NCI-H1092 treated with DMSO at 0.1 percent for 48 hours (cell line): ENCODE measurements at places on chromosomes 4 and X.

DNA sequence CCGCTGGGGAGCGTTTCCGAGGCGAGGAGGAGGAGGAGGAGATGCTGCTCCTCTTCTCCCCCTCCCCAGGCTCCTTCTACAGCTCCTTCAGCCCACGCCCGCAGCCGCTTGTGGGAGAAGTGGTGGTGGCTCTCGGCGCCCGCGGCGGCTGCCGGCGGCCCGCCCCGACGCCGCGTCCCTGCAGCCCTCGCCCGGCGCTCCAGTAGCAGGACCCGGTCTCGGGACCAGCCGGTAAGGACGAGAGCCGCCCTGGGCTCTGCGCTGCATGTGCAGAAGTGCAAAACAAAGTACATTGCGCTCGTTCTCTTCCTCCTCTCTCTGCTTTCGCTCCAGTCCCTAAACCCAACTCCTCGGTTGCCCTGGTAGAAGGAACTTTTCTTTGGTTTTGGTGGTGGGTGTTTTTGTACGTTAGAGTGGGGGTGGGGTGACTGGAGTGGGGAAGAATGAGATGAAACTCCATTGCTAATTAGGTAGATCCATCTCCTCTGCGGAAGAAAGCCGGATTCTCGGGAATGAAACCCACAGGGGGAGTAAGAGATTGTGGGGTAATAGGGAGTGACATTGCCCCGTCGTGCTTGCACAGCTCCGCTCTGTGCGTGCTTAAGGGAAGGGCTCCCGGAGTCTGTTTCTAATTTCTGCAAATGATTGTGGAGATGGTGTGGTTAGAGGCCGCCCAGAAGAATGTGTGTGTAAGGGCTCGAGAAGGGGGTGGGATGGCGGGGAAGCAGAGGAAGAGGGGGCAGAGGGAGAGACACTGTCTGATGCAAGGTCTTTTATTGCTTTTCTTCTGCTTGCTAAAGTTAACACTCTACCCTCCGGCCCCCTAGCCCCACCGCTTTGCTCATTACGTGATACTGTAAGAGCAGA, 677 bp downstream of the PTPN13 start:
- no peak for DNase-seq

DNA sequence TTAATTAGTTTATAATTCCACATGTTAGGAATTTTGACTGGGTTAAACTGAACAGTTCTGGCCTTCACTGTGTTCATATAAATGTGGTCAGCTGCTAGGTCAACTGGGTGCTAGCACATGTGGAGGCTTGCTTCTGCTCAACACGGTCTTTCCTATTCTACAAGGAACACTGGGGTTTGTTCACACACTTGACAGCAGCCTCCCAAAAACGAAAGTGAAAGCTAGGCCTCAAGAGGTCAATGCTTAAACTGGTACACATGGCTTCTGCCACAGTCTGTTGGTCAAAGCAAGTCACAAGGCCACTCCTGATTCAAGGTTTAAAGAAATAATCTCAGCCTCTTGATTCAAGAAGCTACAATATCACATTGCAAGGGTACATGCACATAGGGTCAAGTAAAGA, 126.5 kb downstream of the QDPR start:
- no peak for DNase-seq

DNA sequence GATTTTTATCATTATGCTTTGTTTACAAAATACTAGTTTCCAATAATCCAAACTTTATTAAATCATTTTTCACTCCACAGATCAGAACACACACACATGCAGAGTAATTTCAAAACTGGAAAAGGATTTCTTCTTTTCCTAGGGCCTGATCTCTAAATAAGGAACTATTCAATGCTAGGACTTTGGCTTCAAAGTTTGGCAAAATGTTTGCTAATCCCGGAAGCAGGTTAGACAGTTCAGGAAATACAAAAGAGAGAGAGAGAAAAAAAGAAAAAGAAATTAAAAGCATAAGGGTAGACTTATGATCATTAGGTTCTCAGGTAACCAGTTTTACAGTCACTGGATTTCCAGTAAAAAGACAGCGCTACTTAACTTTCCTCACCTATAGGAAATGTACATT, 211.0 kb downstream of the DCLK2 start:
- no peak for DNase-seq

GRCh38 chr4:156705311-156705710, 266.3 kb downstream of the PDGFC start:
- no peak for DNase-seq

DNA sequence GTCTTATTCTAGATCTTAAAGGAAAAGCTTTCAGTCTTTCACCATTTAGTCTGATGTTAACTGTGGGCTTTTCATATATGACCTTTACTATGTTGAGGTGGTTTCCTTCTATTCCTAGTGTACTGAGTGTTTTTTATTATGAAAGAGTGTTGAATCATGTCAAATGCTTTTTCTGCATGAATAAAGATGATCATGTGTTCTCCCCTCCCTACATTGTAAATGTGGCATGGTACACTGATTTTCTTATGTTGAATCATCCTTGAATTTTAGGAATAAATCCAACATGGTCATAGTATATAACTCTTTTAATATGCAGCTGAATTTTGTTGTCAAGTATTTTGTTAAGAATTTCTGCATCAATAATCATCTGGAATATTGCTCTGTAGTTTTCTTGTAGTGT, 4.3 kb downstream of the CLGN start:
- no peak for DNase-seq

GRCh38 chrX:155662282-155662681, 49.5 kb upstream of the TMLHE start:
- DNase-seq, result peak; percentile 3

DNA sequence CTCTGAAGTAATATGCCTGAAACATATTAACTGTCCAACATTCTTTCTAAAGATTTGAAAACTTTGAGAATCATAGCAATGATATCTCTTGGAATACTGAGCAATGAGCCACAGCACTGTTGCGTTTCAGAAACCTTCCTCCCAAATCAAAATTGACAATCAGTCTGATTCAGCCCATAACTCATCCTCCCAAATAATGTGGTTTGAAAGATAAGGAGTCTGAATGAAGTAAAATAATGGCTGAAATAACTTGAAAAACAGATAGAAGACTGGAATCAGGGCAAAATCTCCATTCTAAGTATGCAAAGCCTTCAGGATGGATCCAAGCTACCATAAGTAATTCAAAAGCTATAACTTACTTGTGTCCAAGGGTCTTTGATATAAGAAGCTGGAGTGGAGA, 98.6 kb upstream of the PLS3 start:
- no peak for DNase-seq

DNA sequence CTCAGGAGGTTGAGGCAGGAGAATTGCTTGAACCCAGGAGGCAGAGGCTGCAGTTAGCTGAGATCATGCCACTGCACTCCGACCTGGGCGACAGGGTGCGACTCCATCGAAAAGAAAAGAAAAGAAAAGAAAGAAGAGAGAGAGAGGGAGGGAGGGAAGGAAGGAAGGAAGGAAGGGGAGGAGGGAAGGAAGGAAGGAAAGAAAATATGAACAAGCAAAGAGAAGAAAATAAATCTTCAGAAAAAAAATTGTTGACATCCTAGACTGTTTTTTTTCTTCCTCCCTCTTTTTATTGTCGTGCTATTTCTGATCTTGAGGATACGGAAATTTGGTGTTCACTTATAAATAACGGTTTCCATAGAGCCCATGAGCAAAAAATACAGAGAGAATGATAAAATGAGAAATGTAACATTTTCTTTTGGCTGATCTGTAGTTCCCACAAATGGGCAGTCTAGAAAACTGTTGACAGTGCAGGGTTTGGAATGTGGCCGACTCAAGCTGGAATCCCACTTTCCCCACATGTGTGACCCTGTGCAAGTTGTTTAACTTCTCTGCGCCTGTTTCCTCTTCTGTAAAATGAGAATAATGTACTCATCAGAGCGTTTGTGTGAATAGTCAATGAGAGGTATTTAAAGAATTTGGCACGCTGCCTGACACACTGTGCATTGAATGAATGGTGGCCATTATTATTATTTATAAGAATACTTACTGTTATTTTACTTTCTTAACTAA, 19.4 kb downstream of the SORBS2 start:
- no peak for DNase-seq

DNA sequence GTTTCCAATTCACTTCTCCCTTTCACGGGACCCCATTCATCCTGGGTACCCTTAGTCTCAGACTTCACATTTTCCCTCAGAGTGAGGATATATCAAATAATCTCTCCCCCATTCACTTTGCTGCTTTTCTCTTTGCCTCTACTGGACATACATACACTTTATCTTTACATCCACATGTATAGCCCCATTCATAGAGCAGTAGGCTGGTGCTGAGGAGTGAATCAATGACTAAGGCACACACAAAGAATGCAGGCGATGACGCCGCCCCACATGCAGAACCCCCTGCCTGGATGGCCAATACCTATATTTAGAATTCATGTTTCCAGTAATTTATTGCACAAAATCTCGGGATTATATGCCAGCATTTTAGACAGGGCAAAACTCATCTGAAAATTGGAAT, 554.3 kb upstream of the TENM3 start:
- DNase-seq, result no peak

- DNase-seq, result no peak
Observed at GRCh38 chr4:30904588-30904987, 184.4 kb downstream of the PCDH7 start.

DNA sequence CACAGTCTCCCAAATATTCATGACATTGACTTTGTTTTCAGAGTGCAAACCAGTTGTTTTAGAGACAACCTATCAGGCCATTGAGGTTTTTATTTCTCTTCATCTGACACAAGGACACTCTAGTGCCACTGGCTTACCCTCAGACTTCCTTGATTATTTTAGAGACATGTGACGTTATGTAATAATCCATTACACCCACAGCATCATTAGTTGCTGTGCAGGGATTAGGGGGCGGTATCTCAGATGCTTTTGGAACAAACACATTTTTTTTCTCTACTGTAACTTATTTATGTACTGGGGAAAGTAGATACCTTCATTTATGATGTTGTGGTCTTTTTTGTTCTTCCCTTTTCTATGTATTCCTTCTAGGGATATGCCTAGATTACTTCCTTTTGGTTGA, 2293.1 kb downstream of the PCDH7 start:
- DNase-seq, result no peak

GRCh38 chrX:8845060-8845459, 43.9 kb upstream of the FAM9A start:
- no peak for DNase-seq

DNA sequence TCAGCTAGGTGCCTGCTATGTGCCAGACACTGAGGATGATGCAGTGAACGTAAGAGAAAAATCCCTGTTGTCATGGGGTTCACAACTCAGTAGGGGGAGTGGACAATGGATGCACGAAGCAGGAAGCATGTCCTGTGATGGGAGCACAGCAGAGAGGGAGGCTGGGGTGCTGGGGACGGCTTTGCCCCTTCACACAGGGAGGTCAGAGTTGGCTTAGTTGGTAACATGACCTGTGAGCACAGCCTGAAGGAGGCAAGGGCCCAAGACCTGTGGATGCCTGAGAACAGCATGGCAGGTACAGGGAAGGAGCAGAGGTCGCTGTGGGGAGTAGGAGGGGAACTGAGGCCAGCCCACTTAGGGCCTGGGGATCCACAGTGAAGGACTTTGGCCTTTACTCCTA, 109.4 kb downstream of the STK32B start:
- no peak for DNase-seq

GRCh38 chr4:185096032-185096653, 46.9 kb upstream of the SLC25A4 start:
- peak; percentile 20 for DNase-seq

GRCh38 chrX:24732766-24733500, 39.2 kb downstream of the POLA1 start:
- no peak for DNase-seq

- no peak for DNase-seq
Observed at GRCh38 chr4:150211799-150212445, 133.7 kb downstream of the DCLK2 start.

GRCh38 chrX:24298191-24298590, 15.7 kb downstream of the SUPT20HL2 start:
- DNase-seq, result no peak

DNA sequence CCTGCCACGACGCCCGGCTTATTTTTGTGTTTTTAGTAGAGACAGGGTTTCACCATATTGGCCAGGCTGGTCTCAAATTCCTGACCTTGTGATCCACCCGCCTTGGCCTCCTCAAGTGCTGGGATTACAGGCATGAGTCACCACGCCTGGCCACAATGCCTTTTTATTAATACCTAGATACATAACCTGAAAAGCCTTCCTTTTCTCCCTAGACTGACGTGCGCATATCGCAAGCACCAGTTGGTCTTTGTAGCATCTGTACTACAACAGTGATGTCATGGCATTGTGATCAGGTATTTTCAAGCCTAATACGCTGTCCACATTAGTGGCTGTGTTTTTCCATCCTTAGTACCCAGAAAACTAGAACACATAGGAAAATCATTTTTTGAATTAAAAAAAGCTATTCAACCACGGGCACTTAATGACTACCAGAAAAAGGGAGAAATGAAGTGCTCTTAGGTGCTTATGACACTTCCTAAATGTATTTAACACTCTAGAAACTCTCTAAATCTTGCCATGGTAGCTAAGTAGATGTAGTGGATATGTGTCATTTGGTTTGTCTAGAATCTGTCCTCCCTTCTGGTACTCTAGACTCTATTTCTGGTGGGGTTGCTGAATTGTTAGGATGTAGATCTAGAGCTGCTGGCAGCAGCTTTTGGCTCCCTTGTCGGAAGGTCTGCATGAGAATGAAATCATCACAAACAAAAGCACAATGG, 707.8 kb downstream of the STIM2 start:
- no peak for DNase-seq

- peak; percentile 81 for DNase-seq
Observed at GRCh38 chr4:52957220-52957686, 95.1 kb downstream of the RASL11B start.

DNA sequence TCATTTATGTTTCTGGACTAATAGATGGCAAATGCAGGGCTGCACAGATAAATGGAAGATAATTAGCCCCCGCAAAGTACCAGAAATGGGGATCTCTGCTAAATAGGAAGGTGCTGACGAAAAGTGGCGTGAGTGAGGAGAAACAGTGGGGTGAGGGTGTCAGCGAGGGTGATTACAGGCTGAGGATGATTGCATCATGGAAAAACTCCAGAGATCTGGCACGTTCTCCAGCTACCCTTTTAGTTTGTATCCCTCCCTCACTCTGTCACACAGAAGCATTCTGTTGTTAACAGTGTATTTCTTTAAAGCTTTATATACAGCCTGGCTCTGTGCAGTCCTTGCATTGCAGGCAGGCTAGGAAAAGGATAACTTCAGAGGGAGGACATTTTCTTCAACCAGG, 309.6 kb upstream of the DDX53 start:
- DNase-seq, result no peak

DNA sequence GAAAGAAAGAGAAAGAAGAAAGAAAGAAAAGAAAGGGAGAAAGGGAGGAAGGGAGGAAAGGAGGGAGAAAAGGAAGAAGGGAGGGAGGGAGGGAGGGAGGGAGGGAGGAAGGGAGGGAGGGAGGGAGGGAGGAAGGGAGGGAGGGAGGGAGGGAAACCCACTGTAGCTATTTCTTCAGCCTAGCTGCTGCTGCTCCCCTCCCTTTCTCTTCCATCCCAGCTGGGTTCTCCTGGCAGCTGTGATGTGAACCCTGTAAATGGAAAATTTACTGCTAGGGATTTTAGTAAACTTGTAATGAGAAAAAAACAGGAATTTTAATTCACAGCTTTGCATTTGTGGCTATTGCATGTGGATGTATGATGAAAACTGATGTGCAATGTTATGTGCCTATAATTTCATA, 8.0 kb downstream of the NR0B1 start:
- no peak for DNase-seq

GRCh38 chr4:17717301-17717700, 64.1 kb downstream of the FAM184B start:
- DNase-seq, result no peak

GRCh38 chrX:8520791-8521190, 56.2 kb downstream of the VCX3B start:
- DNase-seq, result peak; percentile 16

- DNase-seq, result no peak
Observed at GRCh38 chr4:6282314-6282771, 12.7 kb downstream of the WFS1 start.

- DNase-seq, result no peak
Observed at GRCh38 chr4:139686130-139686529, 20.5 kb downstream of the MGST2 start.
